Endothelial cell of umbilical vein (primary cell): ENCODE measurements at places on chromosomes 1 and 21. TPM values are rescaled to one million over a fixed set of nuclear protein-coding genes. Genes with fewer than 3 reads are reported as not detected.

GRCh38 chr1:95535614-95536013 lies 301.6 kb downstream of the RWDD3 start:
- DNase-seq: no peak

Gene DPT
- total RNA-seq: not detected in 2 replicates

- DNase-seq: no peak
Measured at GRCh38 chr1:187121661-187122060, 292.9 kb downstream of the PLA2G4A start.

DNA sequence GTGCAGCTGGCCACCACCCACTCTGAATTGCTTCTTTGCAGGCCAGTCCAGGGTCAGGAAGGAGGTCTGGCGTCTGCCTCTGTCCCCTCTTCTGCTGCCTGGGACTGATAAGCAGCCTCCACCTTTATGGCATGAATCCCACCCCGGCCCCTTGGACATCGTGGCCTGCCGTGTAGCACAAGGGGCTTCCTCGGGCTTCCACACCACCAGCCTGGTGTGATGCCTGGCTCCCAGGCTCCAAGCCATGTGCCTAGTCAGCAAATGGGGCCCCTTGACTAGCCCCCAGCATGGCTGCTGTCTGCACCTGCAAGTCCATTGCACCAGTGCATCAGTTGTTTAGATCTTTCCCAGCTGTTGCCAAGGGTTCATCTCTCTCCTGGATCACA lies 9.9 kb upstream of the ARF1 start:
- no peak for DNase-seq

Gene KCNJ15
- 1.4 and 1.5 TPM in 2 replicates for total RNA-seq

DNA sequence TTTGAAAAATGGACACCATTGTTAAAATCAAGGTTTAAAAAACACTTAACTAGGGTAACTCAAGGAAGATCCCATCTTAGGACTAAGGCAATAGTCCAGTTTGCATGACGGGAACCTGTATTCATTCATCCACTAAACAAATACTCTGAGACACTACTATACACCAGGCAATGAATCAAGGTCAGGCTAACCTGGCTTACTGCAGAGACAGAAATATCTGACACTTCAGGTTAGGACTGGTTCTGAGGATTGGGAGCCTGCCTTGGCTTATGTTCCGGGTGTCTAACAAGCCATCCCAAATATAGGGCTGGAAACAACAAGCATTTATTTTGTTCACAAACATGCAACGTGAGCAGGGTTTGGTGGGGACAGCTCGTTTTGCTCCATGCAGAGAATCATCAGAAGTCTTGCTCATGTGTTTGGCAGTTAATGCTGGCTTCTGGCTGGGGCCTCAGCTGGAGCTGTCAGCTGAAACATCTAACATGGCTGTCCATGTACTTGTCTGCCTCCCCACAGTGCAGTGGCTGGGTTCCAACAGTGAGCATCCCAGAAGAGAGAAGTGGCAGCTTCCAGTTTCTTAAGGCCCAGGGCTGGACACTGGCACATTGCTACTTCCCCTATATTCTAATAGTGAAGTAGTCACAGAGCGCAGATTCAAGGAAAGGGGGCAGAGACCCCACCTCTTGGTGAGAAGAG lies 37.0 kb upstream of the CAMK1G start:
- no peak for DNase-seq

Gene CAMK1G
- total RNA-seq: not detected in 2 replicates

Gene C1orf116
- 0.07 TPM in 1 of 2 replicates, not detected in the other for total RNA-seq

- no peak for DNase-seq
Measured at GRCh38 chr21:14040386-14040785, 170.4 kb downstream of the LIPI start.
